Activated CD8-positive, alpha-beta memory T cell treated with anti-CD3 and anti-CD28 coated beads for 36 hours (primary cell): ENCODE measurements at places on chromosomes 4 and X. TPM values are rescaled to one million over a fixed set of nuclear protein-coding genes. Genes with fewer than 3 reads are reported as not detected.

TEX13A gene
- total RNA-seq, result not detected

DUSP9 gene
- total RNA-seq, result 0.11 TPM

TMSB15B gene
- total RNA-seq, result 5.8 TPM

HPSE gene
- 7.6 TPM for total RNA-seq

ATP2B3 gene
- total RNA-seq, result not detected

NPY5R gene
- not detected for total RNA-seq

HTR2C gene
- not detected for total RNA-seq

PHEX gene
- 32.6 TPM for total RNA-seq

CCDC110 gene
- total RNA-seq, result not detected

RBM47 gene
- total RNA-seq, result 0.76 TPM

ARR3 gene
- total RNA-seq, result not detected

ETDA gene
- not detected for total RNA-seq

PHF8 gene
- 42.5 TPM for total RNA-seq

ARL13A gene
- not detected for total RNA-seq

PARM1 gene
- 0.04 TPM for total RNA-seq

ADH1B gene
- not detected for total RNA-seq

F8A3 gene
- 10.4 TPM for total RNA-seq

MAGEC1 gene
- total RNA-seq, result not detected

PCDH19 gene
- not detected for total RNA-seq

XAGE1B gene
- total RNA-seq, result not detected

TRIML2 gene
- not detected for total RNA-seq

ASB12 gene
- total RNA-seq, result not detected

PRKG2 gene
- 0.06 TPM for total RNA-seq

TCEAL6 gene
- total RNA-seq, result not detected
